ENCODE measurements at places on chromosomes 7 and 10. TPM values are rescaled to one million over a fixed set of nuclear protein-coding genes. Genes with fewer than 3 reads are reported as not detected.

PNLIPRP3 gene
- not detected for total RNA-seq

USP54 gene
- 7.6 TPM for total RNA-seq

ADAM12 gene
- total RNA-seq, result 0.17 TPM

BLNK gene
- total RNA-seq, result 0.19 TPM

ORAI2 gene
- 29.0 TPM for total RNA-seq

LBX1 gene
- total RNA-seq, result not detected

NAT16 gene
- total RNA-seq, result not detected

TSPAN15 gene
- 2.4 TPM for total RNA-seq

FRMPD2 gene
- total RNA-seq, result not detected

NUTM2E gene
- 1.1 TPM for total RNA-seq

SDK1 gene
- 0.26 TPM for total RNA-seq

ERV3-1 gene
- total RNA-seq, result 18.4 TPM

MSS51 gene
- total RNA-seq, result 5.0 TPM

CUL2 gene
- 37.8 TPM for total RNA-seq

GLI3 gene
- not detected for total RNA-seq

PRKG1 gene
- total RNA-seq, result 0.20 TPM

DDC gene
- not detected for total RNA-seq

Data from CD4-positive, alpha-beta memory T cell (primary cell).